ENCODE measurements at places on chromosomes 6 and 20.

- no peak for DNase-seq
These were observed 24.9 kb downstream of the KIF13A start for GRCh38 chr6:17962436-17963031.

- DNase-seq = no peak
These were observed 31.1 kb downstream of the CD109 start for GRCh38 chr6:73727114-73727513.

DNA sequence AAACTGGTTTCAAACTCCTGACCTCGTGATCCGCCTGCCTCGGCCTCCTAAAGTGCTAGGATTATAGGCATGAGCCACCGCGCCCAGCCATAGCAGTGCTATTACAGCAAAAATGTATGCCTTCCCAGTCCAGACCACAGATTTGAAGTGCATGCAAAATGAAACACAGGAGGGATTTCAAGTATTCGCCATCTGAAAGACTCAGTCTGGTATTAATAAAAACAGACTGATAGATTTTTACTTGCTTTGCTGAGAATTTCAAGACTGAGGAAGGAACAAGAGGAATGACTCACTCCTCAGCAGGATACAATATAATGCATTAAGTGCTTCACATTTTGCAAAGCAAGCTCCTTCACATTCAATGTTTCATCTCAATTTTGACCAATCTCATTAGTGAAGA is 134.9 kb downstream of the TMEM200A start:
- no peak for DNase-seq

DNA sequence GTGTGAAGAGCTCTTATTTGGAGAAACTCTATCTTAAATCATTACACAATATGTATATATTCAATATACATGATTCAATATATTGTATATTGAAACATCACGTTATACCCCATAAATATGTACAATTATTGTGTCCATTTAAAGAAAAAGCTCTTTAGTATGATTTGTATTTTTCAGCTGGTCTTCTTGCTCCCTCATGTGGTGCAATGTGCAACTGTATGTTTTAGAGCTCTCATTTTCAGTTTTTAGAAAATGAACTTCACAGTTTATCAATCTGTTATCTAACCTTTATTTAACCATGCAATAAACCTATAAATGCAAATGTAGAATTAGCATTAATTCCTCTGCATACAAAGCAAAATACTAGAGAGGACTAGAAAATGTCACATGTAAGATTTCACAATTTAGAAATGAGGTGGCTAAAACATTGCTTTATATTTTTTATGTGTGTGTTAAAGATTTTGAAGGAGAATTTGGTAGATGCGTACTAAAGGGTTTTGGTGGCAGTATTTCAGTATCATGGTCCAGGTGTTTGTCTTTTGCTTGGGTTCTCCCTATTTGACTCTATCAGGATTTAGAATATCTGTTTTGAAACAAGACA is 167.1 kb downstream of the PHF3 start:
- no peak for DNase-seq

DNA sequence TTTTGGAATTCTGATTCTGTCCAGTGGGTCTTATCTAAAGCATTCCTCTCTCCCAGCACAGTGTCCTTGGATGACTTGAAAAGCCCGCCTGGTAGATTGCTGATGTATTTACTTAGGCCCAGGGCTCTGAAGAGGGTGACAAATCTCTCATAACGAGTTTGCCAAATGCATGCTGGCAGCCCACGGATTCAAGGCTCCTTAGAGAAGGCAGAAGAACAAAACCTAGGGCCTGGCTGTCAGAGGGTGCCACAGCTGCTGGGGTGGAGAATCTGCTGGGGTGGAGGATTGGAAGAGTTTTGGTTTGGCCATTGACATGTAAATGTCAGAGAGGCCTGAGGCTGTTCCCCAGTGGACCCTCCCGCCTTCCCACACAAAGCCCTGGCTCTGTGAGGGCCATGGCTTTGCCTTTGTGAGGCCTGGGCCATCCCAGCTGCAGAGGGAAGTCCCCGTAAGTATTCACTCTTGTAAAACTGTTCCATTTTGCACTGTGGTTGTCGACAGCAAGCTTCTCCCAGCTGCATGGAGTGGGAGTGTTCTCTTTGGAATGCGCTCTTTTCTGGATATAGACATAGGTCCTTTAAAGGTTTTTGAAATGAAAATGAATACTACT is 50.3 kb downstream of the ANKRD6 start:
- no peak for DNase-seq

DNA sequence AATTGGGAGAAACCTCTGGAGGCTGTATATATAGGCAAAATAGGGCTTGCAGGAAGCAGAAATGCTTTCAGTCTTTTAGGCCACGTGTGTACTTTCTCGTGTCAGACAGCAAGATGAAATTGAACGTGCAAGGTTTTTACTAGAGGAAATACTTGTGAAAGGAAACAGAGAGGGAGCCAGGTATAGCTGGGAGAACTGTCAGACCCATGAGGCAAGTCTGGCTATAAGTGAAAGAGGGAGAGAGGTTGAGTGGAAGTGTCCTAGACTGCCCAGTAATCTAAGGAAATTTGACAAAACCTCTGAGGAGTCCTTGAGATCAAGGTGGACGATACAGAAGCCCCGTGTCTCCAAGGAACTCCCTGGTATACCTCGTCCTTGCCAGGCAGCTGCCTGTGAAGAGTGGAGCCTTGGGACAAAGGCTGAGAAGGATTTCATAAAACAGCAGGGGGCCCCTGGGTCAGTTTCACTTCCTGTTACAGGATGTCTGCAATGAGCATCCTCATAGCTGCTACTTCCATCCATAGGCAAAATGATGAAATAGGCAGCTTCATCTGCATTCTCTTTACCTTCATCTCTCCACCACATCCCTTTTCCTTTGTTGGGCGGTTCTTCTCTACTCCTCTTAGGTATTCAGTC is 114.4 kb upstream of the MAP3K7 start:
- DNase-seq = peak; percentile 1

GRCh38 chr20:58378704-58379103 is 10.3 kb upstream of the VAPB start:
- no peak for DNase-seq

- no peak for DNase-seq
These were observed 33.2 kb downstream of the ANKS1A start for GRCh38 chr6:34922177-34922663.

DNA sequence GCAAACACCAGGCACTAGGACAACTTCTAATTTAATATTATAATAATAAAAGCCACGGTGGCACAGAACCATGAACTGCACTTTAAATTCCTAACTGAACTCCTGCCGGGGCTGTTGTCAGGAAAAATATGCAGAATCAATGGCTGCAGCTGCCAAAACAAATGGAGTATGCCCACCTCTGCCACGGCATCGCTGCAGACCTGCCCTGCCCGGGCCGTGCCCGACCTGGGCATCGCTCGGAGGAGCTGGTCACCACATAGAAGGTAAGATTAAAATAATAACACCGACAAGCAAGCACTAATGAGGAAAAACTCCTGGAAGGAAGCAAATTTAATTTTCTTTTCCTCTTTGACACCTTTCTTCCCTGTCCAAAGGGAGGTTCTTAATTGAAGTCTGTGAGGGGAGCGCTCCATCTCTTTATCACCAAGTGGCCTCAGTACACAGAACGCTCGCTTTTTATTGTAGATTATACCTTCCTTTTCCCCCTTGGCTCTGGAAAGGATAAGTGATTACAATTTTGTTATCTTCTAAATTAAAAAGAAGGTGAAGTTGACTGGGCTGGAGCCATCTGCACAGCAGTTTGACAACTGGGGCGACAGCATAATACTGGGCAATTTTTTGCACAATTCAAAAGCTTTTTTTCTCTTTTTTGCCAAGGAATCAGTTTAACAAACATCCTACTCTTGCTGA is 351.3 kb downstream of the ZFAND3 start:
- no peak for DNase-seq

- DNase-seq = no peak
These were observed 17.6 kb upstream of the SNAI1 start for GRCh38 chr20:49964964-49965780.

DNA sequence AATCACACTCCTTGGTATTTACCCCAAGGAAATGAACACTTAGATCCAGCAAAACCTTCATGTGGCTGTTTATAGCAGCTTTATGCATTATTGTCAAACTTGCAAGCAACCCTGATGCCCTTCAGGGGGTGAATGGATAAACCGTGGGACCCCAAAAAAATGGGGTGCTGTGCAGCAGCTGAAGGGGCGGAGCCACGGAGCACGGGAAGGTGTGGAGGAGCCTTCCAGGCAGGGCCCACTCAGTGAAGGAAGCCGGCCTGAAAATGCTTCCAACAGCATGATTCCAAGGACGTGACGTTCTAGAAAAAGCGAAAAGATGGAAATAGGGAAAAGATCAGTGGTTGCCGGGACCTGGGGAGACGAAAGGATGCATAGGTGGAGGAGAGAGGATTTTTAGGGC is 25.6 kb upstream of the FRMD1 start:
- no peak for DNase-seq

DNA sequence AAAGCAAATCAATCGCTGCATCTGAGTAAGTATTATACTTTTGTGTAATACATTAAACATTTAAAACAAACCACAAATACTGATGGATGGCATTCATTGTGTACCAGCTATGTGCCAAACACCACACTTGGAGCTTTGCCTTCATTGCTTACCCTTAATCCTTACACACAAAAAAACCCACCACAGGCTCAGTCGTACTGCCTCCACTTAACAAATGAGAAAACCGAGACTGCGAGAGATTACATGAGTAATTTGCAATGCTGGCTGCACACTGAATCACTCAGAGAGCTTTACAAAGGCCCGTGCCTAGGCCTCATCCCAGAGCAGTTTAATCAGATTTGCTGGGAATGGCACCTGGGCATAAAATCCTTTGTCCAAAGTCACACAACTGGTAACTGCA is 130.5 kb downstream of the EDN1 start:
- no peak for DNase-seq

DNA sequence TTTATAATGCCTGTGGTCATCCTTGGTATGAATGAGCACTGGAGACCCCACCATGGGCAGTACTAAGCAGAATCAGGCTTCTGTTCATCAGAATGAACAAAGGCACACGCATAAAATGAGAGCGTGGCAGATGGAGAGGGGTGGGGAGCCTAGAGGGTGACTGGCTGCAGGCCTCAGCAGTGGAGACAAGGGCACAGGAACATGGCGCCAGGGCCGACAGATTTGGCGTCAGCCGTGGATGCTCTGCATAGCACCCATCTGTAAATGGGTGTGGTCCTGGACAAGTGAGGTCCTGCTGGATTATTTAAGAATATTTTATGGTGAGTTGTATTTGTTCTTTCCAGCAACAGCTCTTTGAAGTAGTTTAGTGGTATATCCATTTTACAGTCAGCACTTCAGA is 33.1 kb downstream of the E2F3 start:
- no peak for DNase-seq

All from CD4-positive, alpha-beta T cell treated with Interleukin-4 for 1 hour (primary cell).